ENCODE measurements at places on chromosomes 12 and 14.

GRCh38 chr14:34113991-34114390, 163.1 kb upstream of the EGLN3 start:
- no peak for DNase-seq

GRCh38 chr14:63852817-63853731, at the start of gene SYNE2:
Gene SYNE2 (plus strand): TSS chr14:63853004. CDS start chr14:63909149, 56,145 bp downstream.
- no peak for DNase-seq

DNA sequence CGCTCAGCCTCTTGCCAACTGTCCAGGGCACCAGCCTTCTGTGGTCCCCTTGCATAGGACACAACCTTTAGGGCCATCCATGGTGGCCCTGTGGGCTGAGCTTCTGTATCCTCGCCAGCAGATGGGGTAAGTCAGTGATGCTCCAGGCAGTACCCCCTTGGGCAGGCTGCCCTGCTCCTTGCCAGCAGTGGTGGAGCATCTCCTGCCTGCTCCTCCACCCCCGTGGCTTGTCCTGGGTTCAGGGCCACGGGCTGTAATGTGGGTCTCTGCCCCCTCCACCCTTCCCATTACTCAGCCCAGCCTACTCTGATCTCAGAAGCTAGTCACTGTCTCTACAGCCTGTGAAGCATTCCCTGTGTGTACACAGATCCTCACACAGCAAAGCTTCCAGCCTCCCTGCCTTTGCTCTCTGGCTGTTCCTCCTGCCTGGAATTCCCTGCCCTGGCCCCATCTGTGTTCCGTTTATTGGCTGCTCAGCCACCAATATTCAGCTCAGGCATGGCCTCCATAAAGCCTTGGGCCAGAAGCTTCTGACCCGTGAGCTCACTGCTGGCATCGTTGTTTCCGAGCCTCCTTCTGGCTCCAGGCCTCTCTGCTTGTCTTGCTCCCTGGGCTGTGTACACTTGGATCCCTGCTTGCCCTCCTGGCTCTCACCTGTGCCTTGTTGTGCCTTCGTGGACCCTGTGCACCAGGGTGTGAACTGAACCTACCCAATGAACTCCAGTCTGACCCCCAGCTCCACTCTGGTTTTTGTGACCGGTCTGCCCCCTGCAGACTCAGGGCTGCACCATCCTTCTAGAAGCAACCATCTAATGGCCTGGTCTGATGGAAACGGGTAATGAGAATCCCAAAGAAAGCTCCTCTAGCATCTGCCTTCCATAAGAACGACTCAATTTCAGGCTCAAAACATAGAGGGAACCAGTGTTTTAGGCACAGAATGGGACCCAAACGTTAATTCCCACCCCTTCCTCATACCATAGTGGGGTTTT, 177.0 kb upstream of the PRMT8 start:
- DNase-seq = no peak

DNA sequence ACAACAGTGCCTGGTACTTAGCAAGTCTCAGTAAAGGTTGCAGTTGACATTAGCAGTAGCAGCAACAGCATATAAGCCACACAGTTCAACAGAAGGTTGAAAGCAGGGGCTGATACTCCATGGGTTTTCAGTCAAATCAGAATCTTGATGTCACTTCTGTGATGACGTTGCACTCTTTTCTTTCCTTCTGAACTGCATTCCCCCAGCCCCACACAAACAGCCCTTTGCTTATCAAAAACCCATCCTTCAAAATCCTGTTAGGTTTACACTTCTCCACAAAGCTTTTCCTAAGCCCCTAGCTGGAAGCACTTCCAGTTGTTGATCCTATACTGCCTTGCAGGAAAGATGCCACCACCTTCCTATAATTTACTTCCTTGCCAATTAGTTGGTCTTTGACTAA, 34.0 kb upstream of the KCNK13 start:
- no peak for DNase-seq

GRCh38 chr12:92886131-92886530, 43.0 kb downstream of the EEA1 start:
- no peak for DNase-seq

- DNase-seq = no peak
These were observed 23.7 kb downstream of the ACVR1B start for GRCh38 chr12:51975196-51975595.

DNA sequence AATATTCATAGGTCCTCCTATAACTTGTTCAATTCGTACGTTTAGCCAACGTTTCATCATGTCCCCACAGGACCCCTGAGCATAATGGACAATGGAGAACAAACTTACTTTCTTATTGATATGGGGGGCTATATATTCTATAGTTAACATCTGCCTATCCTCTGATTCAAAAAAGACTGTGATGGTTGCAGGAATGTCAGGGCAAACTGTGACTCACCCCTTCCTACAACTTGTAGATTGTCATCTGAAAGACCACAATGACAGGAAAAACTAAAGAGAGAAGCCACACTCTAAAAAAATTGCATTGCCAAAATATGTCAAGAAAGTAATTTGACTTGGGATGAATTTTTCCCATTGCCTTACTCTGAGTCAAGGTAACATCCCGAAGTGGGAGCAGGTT, 50.8 kb downstream of the CATSPERB start:
- no peak for DNase-seq

- DNase-seq = no peak
These were observed 145.7 kb upstream of the ALG10 start for GRCh38 chr12:33876618-33877017.

DNA sequence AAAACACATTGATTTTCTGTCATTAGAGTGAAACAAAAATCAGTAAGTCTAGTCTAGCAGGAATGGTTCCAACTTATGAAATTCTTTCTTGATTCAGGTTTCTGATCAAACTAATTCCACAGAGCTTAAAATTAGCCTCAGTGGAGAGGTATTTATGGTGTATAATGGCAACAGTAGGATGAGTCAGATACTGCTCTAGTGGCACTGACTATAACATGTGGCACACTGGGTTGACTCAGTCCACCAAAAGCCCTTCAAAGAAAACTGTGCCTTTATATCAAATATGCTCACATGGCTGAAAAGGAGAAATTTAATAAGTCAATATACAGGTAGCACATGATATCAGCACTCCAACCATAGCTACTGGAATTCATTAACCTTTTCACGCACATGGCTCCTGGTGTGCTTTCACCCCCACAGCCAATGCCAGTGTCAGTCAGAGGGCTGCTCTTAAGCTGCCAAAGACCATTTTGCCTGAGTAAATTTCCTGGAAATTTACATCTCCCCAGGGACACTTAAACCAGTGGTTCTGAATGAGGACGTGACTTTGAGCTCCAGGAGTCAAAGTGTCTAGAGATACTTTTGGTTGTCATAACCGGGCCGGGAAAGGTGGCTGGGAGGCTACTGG, 21.7 kb upstream of the CATSPERB start:
- no peak for DNase-seq

GRCh38 chr12:59858508-59859170, 262.8 kb downstream of the SLC16A7 start:
- DNase-seq = no peak

GRCh38 chr12:76096079-76096646, 11.7 kb upstream of the NAP1L1 start:
- no peak for DNase-seq

DNA sequence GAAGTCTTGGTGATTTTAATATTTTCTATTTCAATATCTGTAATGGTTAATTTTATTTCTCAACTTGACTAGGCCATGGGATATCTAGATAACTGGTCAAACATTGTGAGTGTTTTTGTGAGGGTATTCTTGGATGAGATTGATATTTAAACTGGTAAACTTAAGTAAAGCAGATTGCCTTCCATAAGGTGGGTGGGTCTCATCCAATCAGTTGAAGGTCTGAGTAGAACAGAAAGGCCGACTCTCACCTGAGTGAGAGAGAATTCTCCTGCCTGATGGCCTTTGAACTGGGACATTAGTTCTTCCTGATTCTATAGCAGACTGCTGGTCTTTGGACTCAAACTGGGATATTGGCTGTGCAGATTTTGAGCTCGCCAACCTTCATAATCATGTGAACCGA, 36.3 kb downstream of the OTOGL start:
- DNase-seq = no peak

- peak; percentile 85 for DNase-seq
These were observed 23.3 kb upstream of the MARK3 start for GRCh38 chr14:103361867-103362266.

DNA sequence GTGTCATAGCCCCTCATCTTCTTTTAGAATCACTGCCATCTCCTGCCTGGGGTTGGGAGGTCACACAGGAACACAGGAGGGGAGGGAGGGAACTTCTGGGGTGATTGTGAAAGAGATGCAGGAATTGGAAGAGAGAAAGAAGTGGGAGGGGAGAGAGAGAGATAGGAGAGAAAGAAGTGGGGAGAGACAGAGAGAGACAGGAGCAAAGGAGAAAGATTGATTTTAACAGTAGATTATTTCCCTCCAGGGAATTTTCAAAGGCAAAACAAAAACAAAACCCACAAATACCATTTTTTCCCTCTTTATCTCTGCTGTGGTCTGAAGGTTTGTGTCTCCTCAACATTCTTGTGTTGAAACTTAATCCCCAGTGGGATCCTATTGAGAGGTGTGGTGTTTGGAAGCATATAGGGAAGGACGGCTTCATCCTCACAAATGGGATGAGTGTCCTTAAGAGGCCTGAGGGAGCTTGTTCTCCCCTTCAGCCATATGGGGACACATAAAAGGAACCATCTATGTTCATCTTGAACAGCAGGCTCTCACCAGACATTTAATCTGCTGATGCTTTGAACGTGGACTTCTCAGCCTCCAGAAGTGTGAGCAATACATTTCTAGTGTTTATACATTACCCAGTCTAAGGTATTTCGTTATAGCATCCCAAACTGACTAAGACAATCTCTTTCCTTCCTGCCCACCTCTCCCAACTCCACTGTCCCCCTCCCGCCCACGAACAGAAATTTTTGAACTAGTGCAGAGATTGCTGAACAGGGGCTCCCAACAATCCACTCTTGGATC, 134.9 kb upstream of the MAX start:
- DNase-seq = no peak

DNA sequence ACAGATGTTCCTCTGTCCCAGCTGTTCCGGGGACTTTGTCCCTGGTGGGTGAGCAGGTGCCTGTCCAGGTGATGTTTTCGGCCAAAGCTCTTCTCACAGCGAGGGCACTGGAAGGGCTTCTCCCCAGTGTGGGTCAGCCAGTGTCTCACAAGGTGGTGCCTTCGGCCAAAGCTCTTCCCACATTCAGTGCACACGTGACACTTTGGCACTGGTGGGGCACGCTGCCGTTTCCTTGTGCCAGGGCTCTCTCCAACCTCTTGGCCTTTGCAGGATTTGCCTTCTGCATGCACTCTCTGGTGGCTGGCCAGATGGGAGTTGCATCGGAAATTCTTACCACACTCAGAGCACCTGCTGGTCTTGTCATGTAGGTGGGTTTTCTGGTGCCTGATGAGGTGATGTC, 7.7 kb downstream of the ZNF641 start:
- DNase-seq = no peak

DNA sequence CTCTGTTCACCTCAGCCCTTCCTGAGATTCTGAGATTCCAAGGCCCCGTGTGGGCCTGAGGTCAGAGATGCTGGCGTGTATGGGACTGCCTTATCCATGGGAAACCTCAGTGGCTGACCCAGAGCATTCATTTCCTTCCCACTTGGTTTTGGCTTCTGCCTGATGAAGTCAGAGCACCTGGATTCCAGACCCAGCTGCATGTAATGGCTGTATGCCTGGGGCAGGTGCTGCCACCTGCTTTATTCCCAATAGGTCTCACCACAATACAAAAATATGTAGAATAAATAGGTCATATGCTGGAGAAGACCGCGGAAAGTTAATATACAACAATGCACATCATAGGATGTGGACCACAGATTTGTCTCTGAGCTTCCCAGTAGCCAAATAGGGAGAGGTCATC, 25.6 kb downstream of the FIGNL2 start:
- DNase-seq = no peak

DNA sequence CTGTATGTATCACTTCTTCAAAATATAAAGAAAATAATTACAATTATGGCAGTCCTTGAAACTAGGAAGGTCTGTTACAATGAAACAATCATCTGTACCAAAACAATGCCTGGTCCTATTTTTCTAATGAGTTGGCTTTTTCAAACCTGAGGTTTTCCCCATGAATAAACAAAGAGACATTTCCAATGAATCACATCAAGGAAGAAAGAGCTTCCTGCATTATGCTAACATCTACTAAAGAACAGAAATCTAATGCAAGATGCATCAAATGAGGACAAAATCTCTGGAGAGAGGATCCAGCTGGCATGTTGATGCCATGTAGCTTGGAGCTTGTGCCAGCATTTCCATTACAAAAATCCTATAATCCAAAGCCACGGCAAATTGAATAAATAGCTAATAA, 29.3 kb downstream of the NIN start:
- no peak for DNase-seq

DNA sequence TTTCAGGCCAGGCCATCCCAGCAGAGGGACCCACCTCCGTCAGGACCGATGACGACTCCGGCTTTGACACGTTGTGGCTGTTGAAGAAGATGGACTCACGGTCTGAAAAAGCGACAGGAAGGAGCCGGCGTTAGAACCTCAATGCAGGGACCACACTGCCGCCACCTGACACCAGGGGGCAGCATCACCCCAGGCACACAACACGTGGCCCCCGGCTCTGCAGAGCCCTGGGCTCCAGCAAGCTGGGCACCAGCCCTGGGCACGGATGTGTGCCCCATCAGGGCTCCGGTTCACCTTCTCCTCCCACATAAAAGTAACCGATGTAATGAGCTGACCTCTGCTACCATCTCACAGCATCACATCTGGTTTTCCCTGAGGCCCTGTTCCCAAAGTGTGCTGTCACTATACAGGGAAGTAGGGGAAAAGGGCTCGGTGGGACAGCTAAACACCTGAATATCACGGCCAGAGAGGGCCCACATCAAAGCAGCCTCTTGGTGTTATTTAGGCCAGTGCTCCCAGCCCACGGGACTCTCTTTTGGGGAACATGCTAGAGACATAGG, 29.0 kb downstream of the CHGA start:
- DNase-seq = peak; percentile 60

DNA sequence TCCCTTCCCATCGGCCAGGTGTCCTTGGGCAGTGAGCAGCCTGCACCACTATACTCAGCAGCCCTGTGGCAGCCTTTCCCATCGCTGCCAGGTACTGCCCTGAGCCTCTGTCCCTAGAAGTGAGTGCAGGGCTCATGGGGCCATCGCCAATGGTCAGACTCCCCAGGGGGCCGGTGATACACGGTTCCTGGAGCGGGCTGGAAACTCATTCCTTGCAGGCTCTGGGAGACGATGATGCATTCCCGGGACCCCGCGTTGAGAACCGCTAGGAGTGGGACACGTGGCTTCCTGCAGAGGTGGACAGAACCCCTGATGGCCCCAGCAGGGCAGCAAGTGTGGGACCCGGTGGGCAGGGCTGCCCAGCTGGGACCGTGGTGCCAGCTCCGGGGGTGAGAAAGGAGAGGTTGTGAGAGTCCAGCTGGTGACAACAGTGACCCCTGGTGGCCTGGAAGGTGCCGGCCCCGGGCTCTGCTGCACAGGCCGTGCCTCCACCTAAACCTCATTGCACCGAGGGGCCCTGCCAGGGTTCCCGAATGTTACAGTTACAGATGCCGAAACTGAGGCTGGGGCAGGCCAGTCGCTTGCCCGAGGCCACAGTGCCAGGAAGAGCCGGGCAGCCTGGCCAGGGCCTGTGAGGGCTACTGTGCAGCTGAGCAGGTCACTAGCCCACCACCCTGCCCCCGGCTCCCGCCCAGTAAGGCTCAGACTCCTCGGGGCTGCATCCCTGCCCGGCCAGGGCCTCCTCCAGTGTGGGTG, 33.8 kb downstream of the FBRSL1 start:
- peak; percentile 64 for DNase-seq
